ENCODE measurements at places on chromosomes 2 and 18.
A peak's percentile ranks its signal among the peaks of the same experiment; 100 is the strongest.

DNA sequence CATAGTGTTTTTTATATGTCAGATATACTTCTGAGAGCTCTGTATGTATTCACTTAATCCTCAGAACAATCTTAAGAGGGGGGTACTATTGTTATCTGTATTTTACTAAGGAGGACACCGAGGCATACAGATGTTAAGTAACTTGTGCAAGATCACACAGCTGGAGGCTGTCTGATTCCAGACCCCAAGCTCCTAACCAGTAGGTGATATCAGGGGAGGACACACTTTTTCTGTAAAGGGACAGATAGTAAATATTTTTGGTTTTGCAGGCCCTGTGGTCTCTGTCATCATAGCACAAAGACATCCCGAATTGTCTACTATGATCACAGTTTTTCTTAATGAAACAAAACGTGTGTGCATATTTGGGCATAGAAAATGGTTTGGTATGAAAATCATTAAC lies 143.7 kb downstream of the LAMA3 start:
- DNase-seq = no peak

DNA sequence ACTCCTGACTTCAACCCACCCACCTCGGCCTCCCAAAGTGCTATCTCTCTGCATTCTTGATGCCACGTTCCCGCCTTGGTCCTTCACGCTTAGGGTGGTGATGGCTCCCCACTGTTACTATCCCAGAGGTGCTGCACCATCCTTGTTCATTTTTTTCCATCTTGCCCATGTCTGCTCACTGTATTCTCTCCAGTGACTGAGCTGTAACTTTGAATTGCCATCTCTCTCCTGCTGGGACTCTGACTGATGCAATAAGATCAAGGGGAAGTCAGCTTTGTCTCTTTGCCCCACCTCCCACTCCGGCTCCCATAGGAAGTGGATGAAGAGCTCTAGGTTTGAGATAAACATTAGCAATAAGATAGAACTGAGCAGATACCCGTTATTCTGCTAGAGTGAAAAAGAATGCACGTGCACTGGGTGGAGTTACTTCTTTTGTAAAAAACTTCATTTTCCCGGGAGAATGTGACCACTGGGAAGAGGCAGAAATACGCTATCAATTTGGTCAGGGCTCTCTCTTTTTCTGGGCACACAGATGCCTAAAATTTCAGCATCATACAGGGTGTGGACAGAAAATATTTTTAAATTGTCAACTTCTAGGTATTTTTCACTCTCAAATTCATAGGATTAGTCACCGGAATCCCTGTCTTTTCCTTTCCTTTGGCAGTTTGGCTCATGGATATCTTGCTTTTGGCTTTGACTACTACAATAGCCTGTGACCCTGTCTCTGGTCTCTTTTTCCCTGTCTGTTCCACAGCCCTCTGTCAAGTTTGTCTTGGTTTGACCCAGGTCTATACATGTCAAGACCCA lies 105.4 kb downstream of the POLR1A start:
- no peak for DNase-seq

DNA sequence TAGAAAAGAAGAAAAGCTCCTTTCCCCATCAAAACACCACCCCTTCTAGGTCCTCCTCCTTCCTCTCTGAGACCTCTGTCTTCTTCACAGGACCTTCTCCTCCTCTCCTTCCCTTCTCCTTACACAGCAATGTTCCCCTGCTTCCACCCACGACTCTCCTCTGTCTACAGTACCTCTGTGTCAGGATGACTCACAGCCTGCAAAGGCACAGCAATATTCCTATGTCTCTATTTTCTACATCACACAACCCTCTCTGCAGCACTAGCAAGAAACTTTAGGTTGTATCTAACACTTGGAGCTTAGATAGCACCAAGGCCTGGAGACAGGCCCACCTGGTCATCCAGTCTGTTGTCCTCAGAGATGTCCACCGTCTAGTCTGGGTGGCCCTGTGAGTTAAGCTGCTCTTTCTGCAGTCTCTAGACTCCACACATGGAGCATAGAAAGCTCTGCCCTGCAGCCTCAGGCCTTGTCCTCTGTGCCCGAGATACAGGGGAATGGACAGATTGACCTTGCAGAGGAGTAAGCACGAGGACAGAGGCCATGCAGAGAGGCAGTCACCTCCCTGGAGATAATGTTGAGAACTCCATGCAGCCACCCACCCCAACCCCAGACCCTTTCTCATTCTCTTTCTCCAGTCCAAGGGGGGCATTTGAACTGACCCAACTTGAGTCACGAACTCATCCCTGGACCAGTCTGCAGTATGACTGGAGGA lies 212.0 kb downstream of the TNS1 start:
- DNase-seq = no peak

DNA sequence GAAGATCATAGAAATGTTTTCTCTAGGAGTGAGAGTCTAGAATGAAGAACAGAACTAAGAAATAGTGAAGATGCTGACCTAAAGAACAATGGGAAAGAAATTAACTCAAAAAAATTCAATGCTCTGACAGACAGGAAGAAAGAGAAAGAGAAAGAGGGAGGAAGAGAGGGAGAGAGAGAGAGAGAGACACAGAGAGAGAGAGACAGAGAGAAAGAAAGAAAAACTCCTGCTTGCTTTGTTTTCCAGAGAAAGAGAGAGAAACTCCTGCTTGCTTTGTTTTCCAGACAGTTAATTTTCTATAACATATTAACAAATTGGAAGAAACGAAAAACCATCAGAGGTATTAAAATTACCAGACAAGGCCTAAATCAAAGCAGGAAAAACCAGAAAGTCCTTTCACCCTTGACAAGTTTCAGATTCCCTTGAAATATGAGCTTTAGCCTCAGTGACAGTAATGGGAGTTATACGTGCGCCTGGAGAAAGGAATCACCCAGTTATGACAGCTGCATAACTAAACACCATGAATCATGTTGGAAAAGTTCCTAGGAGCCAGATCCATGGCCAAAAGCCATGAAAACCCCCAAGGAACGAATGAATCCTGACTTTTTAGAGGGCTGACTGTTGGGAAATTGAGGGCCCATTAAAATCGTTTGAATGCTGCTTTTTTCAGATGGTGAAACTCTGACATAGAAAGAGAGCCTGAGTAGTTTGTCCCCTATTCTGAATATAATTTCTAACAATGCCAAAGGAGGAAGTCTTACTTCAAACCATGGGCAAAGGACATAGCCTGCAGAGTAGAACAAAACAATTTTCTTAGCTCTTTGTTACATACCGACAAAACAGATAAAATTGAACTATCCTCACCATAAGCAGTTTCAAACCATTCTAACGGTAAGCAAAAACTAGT lies 228.6 kb upstream of the CHST9 start:
- no peak for DNase-seq

DNA sequence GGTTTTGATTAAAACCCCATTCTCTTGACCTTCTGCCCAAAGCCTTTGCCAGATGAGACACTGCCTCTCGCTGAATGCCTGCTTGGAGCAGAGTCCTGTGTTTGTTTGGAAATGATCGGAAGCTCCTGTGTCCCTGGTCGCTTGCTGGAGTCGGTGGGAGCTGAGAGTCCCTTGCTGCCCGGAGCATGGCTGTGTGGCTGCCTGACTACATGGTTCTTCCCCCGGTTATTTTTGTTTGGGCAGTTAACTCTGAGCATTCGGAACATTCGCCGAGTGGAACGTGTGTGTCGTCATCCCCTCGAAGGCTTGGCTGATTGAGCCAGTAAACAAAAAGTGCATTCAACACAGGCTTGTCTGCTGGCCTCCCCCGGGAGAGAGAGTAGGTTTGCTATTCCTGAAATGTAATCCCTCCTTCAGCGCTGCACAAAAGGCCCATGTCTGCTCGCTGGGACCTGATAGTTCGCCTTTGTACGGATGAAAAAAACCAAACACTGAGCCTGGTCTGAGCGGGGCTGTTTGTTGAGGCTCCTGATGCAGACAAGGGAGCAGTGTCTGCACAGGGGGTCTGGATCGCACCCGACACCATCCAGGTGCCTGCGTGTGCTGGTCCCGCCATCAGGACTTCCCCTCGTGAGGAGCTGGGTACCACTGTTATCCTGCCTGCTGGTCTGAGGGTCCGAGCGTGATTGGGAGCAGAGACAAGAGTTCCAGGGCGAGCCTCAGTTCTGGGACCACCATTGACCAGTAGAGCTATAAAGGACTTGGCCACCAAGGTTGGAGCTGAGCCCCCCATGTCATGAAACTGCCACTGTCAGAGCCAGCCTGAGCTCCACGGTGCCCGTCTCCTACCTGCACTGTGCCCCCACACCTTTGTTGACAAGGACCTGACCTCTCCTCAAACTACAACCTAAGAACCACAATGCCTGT lies 83.8 kb downstream of the AGAP1 start:
- no peak for DNase-seq

DNA sequence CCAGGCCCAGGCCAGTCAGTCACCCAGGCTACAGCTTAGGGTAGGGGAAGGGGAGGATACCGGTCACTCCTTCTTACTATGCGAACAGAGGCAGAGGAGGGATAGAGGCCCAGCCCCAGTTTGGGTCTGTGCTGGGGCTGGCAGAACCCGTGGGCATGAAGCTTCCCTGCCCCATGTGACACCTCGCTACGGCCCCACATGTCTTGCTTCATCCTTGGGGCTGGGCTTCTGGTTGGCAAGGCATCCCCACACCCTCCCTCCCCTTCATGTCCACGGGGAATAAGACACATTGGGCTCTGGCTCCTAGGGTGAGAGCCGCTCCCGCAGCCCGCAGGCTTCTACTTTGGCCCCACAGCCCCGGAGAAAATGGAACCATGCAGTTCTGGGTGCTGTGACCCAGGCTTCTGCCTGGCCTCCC lies 32.4 kb downstream of the HS1BP3 start:
- DNase-seq = no peak

GRCh38 chr2:11866358-11867335 lies 120.2 kb downstream of the LPIN1 start:
- DNase-seq = peak; percentile 91

- no peak for DNase-seq
Observed at GRCh38 chr2:205659922-205660321, 22.4 kb upstream of the NRP2 start.

- no peak for DNase-seq
Observed at GRCh38 chr18:79684787-79685186, 5.2 kb downstream of the CTDP1 start.

DNA sequence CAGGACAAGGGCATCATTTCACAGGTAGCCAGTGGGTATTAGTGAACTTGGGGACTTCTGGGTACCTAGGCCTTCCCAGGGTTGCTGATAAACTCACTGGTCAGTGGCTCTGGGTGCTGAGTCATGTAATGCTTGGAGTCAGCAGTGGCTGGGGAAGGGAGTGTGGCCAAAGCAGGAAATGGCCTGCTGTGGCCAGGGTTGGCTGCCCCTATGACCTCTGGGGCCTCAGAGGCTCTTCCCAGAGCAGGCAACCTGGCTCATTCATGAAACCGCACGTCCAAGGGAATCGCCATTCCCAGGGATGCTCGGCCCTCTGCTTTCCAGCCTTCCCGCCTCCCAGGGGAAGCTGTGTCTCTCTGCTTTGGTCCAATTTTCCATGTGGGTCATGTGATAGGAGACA lies 294.9 kb downstream of the DYSF start:
- no peak for DNase-seq

DNA sequence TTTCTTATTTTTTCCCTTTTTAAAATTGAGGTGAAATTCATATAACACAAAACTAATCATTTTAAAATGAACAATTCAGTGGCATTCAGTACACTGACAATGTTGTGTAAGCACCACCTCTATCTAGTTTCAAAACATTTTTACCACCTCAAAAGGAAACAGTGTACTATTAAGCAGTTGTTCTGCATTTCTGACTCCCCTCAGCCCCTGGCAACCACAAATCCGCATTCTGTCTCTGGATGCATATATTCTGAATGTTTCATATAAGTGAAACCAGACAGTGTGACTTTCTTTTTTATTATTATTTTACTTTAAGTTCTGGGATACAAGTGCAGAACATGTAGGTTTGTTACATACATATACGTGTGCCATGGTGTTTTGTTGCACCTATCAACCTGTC lies 19.2 kb upstream of the TANK start:
- no peak for DNase-seq

DNA sequence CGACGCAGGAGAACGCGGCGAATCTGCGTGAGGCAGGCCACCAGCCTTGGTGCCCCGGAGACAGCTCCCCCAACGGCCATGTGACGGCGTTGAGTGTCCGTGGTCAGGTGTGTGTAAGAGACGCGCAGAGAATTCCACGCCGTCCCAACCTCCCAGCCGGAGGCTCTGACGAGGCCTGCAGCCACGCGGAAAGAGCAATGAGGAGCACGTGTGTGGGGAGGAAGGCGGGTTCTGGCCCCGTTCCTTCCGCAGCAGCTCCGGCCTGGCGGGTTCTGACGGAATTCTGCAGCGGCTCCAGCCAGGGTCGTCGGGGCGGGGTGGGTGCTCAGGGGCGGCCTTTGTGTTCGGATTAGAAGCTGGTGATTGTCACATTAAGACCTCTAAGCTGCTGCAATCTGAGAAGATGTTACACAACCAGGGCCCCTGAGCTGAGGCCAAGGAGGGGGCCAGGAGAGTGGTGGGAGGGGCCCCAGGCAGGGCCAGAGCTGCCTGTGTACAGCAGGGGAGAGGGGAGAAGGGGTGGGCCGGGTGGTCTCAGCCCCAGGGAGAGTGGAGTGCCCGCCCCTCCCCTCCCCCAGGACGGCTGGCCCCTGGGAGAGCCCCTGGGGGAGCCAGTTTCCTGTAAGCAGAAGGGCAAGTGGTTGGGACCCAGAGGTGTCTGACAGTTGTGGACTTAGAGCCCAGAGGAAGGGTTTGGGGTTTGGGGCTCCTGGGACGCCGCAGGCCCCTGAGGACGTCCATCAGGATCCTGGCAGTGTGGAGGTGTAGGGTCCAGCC lies 5.1 kb upstream of the GAL3ST2 start:
- DNase-seq = no peak

DNA sequence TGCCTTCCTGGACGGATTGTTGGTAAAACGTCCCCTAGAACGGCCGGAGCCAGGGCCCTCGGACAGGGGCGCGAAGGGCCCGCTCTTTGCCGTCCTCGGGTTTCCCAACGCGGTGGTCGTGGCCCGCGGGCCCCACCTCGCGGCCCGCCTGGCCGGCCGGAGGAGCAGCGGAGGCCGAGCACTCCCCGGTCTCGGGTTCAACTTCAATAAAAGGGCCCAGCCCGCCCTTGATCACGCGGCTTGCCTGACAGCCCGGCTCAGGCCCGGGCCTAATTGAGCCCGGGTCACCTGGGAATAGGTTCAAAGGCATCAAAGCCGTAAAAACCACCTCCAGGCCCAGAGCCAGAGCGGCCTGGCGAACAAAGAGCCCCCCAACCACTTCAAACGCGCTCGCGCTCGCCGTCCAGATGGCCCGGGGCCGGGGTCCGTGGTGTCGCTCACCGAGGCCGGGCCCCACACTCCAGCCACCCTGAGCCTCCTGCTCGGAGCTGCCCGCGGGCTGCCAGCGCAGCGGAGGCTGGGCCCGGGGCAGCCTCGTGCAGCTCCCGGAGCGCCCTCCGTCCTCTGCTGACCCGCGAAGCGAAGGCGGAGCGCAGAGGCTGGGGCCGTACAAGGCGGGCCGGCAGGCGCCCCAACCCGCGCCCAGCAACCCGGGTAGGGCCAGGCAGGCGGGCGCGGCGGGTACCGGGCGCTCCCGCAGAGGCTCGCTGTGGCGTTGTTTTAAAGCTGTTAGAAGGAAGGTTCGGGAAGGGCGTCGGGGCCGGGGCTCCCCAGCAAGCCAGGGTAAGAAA lies 1.1 kb upstream of the TWIST2 start:
- DNase-seq = no peak

GRCh38 chr2:28363686-28364280 lies 28.9 kb upstream of the FOSL2 start:
- DNase-seq = no peak
